Upper lobe of left lung (tissue), 6 donors: ENCODE measurements at places on chromosomes 7 and 10.

DNA sequence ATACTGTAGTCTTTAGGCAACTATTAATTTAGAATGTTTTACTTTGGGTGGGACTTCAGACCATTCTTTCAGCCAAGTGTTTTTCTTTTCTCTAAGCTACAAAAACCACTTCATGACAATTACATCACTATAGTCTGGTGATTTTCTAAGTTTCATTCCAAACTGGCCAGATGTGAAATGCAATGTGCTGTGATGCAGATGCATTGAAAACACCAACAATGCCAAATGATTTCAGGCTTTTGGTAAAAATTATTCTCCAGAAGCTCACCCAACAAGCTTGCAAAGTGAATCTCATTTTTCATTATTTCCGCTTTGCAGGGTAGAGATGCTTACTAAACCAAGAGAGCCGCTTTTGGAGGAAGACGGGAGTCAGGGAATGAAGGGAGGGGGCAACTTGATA, 118.4 kb upstream of the ANK3 start:
- DNase-seq: no peak

DNA sequence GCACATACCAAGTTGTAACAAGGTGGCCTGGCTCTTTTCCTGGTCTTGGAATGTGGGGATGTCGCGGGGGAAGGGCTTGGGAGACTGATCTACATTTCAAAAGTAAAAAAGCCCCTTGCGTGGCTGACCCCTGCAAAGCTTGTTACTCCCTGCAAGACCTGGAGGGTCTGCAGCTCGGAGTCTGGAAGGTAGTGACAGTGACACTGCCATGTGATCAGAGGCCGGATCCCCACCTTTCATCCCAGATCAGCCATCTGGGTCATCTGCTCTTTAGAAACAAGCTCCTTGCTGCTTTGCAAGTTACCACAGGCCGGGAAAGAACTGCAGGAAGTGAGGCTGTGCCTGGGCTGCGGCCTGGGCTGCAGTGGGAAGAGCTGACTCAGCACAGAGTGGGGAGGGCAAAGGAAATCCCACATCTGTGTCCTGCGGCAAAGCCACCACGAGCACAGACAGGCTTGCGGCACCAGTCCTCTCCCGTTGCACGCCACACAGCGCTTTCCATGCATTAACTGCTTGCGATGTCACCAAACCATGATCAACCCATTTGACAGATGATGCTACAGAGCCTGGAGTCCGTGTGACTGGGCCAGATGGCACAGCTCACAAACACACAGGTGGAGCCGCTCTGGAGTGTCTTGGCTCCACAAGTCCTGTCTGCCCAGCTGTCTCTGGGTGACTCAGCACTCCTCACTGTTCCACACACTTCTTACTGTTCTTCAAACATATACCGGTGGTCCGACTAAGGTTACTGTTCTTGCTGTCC, 97.7 kb downstream of the SH3PXD2A start:
- peak; percentile 47 for DNase-seq

DNA sequence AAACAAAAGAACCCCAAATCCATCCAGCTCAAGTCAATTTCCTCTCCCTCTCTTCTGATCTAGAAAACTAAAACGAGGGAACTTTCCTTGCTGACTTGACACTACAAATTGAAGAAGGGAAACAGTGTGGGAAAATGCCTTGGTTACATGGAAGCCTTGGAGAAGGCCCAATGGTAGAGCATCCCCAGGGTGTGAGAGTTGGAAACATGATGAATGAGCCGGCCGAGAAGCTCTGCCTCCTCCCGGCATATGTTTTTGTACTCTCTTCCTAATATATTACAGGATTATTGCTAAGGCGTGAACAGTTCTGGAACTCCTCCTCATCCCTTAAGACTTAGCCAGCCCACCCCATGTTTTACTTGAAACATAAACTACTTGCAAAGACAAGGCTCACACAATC, 618.2 kb upstream of the MGMT start:
- no peak for DNase-seq

GRCh38 chr10:10677479-10677878, 340.2 kb upstream of the CELF2 start:
- peak; percentile 65 for DNase-seq

GRCh38 chr10:80579849-80580637, 42.3 kb downstream of the SH2D4B start:
- DNase-seq: no peak

DNA sequence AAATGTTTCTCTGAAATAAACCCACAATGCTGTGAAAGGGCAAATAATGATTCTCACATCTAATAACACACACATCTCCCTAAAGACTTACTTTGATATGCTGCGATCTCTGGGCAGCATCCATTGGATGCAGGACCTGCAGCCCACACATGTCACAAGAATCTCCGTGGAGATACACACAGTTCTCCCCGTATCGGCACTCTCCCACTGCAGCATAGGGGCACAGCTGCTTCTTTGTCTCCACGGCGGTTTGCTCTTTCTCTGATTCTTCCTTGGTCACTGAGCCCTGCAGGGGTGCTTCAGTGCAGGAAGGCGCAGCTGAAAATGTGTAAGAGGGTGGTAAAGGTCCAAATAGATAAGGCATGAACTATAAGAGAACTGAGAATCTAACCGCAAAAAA, 20.4 kb downstream of the MKRN1 start:
- no peak for DNase-seq

- DNase-seq: no peak
Measured at GRCh38 chr10:116185199-116185867, 87.7 kb downstream of the GFRA1 start.

DNA sequence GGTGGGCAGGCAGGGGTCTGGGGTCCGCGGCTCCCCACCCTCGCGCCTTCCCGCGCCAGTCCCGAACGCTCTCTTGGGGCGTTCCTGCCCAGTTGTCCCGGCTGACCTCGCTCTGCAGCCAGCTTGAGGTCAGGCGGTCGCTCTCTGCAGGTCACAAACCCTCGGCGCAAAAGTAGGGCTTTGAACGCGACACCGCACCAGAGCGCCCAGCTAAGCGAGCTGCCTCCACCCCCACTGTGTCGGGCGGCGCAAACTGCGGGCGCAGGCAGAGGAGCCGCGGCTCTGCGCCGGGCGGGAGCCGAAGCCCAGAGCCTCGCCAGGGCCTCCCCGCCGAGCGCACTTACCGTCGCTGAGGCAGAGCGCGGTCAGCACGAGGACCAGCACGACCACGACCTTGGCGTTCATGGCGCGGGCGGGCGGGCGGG, 284 bp downstream of the CXCL12 start:
- DNase-seq: no peak

DNA sequence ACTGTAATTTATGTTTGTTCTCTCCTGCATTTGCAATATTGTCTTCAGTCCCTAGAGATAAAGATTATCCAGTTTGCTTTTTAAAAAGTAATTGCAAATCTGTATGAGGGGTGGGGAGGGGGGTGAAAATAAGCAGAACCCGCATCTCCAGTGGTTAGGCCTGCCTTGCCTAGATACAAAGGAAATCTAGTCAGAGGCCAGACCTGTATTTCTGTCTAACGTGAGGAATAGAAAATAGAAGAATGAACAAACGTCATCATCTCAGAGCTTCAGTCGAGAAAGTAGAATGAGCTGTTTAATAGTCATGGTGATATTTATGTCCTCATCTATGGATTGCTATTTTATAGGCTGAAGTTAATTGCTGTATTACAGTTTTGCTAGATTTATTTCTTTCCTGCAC, 284.2 kb downstream of the BICC1 start:
- no peak for DNase-seq

GRCh38 chr10:84336406-84337090, 8.2 kb downstream of the CCSER2 start:
- no peak for DNase-seq

DNA sequence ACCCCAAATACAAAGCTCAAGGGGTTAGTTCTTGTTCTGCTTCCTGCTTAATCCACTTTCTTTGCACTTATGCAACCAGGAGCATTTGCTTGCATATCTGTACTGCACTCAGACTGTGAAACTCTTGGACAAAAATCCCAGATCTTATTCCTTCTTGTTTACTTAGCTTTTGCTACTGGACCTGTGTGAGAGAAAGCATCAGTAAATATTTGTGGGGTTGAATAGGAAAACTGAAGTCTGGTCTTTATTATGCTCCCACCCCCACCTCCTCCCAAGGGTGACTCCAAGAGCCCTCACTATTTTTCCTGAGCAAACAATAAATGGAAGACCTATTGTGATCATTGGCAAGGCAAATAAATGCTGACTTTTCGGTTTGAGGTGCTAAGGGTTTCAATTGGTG, 57.1 kb upstream of the VSTM2A start:
- DNase-seq: no peak

DNA sequence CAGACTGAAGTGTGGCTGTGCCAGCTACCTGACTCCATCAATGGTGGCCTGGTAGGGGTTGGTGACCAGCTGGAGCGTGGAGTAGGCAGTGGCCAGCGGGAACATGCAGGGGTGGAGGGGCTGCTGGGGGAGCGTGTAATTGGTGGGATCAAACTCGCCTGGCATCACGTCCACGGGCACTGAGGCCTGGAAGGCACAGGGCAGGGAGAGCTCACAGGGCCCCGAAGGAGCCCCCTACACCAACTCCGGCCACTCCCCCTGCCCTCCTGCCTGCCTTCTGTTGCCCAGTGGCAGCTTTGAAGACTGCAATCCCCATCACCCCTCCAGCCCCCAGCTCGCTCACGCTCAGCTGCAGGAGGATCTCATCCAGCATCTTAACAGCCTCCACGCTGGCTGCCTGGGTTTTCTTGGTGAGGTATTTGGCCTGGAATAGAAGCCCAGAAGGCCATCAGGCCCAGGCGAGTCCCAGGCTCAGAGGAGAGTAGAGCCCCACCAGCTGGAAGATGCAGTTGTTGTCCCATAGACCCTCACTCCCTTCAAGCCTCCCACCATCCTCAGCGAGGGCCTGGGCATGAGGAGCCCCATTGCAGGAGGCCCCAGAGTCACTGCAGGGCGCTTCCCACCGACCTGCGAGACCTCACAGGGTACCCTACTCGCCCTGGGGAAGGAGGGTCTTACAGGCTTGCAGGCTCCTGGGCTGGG, 7.1 kb downstream of the POLD2 start:
- DNase-seq: no peak

DNA sequence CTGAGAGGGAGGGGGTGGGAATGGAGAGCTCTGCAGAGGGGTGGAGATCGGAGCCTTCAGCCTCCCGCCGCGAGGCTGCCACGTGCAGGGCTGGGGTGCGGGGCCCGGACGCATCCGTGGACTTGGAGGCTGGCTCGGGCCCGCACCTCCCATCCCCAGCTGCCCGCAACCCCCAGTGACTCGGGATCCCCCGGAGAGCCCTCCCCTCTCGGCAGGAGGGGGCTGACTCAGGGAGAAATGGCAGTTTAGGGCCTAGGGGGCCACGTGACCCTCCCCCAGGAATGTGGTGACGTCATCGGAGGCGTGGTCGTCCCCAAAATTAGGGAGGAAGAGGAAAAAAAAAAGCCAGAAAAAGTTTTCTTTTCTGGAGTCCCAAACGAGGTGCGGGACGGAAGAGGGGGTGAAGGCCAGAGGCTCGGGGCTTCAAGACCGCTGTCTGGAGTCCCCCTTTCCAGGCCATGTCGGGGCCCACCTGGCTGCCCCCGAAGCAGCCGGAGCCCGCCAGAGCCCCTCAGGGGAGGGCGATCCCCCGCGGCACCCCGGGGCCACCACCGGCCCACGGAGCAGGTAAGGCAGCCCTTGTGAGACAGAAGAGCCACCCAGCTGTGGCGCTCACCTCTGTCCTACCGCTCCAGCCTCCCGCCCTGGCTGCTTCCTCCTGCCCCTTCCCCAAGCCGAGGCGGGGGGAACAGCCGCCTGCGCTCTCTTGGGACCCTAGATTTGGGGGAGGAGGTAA, at the start of gene TRIP6:
Gene TRIP6 (plus strand): TSS at position 348 of the 736 bp plus-strand sequence. CDS start 111 bp downstream, at position 459.
- peak; percentile 86 for DNase-seq

DNA sequence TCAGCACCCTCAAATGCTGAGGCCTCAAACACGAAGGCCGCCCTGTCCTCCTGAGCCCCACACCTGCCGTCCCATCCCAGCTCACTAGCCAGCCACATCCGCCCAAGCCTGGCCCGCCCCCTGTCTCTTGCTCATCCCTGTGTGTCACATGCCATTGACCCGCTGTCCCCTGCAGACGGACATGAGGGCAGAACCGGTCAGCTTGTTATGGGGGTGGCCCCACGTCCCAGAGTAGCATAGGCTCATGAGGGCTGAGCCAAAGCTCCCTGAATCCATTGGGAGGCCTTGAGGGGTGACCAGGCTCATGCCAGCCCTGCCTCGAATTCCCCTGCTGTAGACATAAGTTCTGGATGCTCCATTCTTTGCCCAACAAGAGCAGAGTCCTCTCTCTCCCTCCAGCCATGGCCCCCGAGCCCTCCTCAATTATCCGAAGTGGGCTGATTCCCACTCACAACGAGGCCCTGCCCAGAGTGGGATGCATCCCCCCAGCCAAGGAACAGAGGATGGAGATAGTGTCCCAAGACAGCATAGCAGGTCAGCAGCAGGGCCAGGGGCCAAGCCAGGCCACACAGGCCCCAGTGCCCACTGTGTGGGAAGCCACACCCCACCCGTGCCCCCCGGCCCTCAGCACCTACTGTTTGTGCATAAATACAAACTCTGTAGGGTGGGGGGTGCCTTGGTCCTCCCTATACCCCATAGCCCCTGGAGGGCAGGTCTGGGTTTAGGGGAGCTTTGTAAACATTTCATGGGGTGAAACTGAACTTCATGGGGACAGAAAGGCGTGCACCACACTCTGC, 42.1 kb downstream of the EBF3 start:
- no peak for DNase-seq

- DNase-seq: no peak
Measured at GRCh38 chr7:92841192-92841591, 4.8 kb upstream of the CDK6 start.

- no peak for DNase-seq
Measured at GRCh38 chr7:155579565-155579964, 33.2 kb upstream of the CNPY1 start.

DNA sequence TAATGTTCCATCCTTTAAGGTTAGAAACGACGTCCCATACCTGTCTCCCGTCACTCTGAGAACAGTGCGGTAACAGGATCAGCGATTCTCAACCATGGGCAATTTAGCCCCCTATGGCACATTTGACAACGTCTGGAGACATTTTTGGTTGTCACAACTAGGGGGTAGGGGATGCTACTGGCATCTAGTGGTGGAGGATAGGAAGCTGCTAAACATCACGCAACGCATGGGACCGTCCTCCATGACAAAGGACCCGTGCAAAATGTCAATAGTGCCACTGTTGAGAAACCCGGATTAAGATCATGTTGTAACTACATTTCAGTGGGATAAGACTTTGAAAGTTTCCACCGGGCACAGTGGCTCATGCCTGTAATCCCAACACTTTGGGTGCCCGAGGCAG, 5.0 kb upstream of the PAXIP1 start:
- no peak for DNase-seq

DNA sequence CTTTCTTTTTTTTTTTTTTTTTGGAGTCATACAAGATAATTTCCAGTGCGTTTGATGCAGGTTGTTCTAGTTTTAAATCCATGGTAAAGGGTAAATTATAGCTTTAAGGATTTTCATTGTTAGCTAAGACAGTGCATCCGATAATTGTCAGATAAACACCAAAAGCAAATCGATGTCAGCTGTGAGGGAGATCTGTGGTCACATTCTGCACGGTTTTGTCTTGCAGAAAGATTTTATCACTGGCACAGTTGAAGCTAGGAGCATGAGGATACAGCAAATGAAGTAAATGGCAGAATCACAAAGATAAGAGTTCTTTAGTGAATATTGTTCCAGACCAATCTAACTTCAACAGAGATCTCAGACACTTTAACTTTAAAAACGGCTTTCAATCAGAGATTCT, 648.8 kb upstream of the COBL start:
- no peak for DNase-seq

- DNase-seq: peak; percentile 43
Measured at GRCh38 chr7:50663396-50664102, 98.3 kb upstream of the DDC start.
